ENCODE measurements at places on chromosomes 12 and 14. TPM values are rescaled to one million over a fixed set of nuclear protein-coding genes. Genes with fewer than 3 reads are reported as not detected.

SIX1 gene
- 1.3 TPM for total RNA-seq

HIGD1C gene
- not detected for total RNA-seq

PTGER2 gene
- 108 TPM for total RNA-seq

- DNase-seq: no peak
Observed at GRCh38 chr14:36518586-36519430, 1.2 kb downstream of the NKX2-1 start.

DNA sequence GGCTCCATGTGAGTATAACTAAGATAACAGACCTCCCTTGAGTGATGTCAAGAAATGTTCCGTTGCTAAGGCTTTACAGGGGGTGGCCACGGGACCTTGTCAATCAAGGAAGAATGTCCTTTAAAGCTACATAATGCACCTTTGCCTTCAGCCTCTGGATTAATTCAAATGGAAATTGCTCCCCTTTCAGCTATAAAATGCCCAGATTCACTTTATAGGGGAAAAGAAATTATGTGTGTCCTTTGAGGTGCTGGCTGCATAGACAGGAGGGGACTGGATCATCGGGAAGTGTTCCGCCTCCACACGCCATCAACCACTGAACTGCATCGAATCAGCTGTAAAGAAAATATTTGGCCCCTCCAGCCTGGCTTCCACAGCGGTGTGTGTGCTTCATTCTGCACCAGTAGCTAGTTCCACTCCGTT is 415.4 kb downstream of the DPF3 start:
- DNase-seq: no peak

IL31 gene
- not detected for total RNA-seq

GRCh38 chr12:4703676-4704075 is 16.5 kb upstream of the GALNT8 start:
- DNase-seq: no peak

DNA sequence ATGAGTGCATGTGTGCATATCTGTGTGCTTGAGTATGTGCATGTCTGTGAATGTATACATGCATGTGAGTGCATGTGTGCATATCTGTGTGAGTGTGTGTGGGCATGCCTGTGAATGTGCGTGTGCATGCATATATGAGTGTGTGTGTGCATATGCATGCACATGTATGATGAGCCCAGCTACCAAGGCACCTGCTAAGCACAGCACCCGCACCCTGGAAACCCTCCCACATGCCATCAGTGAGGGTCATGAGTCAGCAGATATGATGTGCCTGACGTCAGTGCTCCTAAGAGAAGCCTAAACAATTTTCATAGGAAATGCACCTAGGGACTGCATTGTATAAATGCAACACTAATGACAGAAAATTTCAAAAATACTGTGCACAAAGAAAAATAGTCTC is 151.1 kb downstream of the KIF26A start:
- no peak for DNase-seq

MTRFR gene
- 29.9 TPM for total RNA-seq

ADAM21 gene
- total RNA-seq: not detected

FSCB gene
- total RNA-seq: not detected

- no peak for DNase-seq
Observed at GRCh38 chr12:76024102-76024781, 7.3 kb downstream of the PHLDA1 start.

SAMD4A gene
- total RNA-seq: 1.2 TPM

DNA sequence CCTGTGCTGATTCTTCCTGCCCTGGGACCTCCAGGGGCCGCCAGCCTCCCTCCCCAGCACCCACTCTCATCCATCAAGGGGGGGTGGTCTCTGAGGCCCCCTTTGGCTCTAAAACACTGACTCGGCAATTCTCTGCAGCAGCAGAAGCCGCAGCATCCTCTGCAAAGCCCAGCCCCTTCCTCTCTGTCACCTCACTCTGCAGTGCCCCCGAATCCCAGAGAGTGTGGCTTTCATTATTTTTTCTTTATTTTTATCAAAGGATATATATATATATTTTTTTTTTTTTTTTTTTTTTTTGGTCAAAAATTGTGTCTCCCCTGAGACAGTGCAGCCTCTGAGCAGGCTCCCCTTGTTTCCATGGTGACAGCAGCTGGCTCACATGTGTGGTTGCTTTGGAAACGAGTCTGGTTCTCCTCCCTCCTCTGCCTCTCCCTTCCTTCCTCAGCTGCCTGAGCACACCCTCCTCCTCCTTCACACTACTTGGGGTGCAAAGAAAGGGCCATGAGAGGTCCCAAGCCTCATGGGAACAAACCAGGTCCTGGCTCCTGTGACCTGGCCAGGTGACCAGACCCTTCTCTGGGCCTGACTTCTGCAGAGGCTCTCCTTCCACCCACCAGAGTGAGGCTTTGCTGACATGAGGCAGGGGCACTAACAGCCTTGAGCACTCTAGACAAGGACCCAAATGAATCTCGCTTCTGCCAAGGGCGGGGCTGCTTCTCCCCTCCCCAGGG is 100.5 kb downstream of the LRRC74A start:
- DNase-seq: peak; percentile 77

TAS2R31 gene
- 1.7 TPM for total RNA-seq

GRCh38 chr12:52634266-52635056 is 16.1 kb upstream of the KRT73 start:
- DNase-seq: peak; percentile 11

DNA sequence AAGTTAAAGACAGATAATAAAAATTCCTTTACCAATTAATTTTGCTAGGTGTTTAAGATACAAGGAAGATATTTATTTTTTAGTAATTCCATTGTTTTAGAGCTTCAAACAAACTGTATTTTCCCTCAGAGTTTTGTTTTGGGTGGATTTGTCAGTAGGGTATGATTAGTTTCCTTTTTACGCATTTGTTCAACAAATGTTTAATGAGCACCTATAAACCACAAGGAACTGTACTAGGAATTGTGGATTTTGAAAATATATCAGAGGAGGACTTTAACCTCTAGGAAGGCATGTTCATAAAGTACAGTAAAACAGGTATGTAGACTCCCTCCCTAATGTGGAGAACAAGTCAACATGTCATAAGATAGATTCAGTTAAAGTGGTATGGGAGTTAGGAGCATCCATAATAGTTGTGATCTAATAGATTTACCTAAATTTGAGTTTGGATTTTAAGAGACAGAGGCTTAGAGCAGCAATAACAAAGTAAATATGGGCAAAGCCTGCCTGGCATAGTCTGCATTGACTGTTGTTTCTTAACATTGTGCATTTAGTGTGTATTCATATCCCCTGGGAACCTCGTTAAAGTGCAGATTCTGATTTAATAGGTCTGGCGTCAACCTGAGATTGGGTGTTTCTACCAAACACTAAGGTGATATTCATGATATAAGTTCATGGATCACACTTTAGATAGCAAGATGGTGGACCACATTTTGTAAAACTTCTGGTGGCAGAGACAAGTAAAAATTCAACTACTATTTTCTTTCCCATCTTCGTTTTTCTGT is 232.0 kb downstream of the ERC1 start:
- no peak for DNase-seq

- no peak for DNase-seq
Observed at GRCh38 chr12:117019866-117020265, 79.3 kb downstream of the TESC start.

FGF6 gene
- total RNA-seq: not detected

DNA sequence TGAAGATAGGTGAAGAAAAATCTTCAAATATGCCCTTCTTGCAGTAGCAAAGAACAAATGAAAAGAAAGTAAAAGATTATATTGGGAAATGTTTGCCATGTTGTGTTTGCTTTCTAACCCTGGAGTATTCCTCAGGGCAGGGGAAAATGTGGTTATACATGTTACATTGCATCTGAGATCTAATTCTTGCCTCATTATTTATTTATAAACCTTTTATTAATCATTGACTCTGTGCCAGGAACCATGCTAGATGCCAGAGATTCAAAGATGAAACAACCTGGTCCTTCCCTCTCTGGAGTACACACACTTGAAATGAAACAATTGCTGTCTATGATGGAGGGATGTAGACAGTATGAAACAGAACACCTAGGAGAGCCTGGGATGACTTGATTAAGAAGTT is 128.1 kb upstream of the HMGA2 start:
- no peak for DNase-seq

TAS2R20 gene
- total RNA-seq: 0.50 TPM

Measured in activated CD4-positive, alpha-beta memory T cell treated with anti-CD3 and anti-CD28 coated beads, Interleukin-2, amount 10 ng/mL, durations not matched to agents 7 days and 5 days (primary cell).